Right lobe of liver (tissue), 6 donors: ENCODE measurements at places on chromosomes 16 and 17. TPM values are rescaled to one million over a fixed set of nuclear protein-coding genes. Genes with fewer than 3 reads are reported as not detected.
A peak's percentile ranks its signal among the peaks of the same experiment; 100 is the strongest.

GRCh38 chr16:10240854-10241613, 58.8 kb upstream of the GRIN2A start:
- H3K27ac ChIP-seq: no peak overlapping the region
- H3K36me3 ChIP-seq: no peaks in the 10 kb centered on the region
- no peaks in the 10 kb centered on the region for H3K27me3 ChIP-seq
- H3K4me3 ChIP-seq: no peak overlapping the region
- H3K4me1 ChIP-seq: no peaks in the 10 kb centered on the region

The FNDC8 gene
- not detected for total RNA-seq

The PIPOX gene
- 309 TPM for total RNA-seq

DNA sequence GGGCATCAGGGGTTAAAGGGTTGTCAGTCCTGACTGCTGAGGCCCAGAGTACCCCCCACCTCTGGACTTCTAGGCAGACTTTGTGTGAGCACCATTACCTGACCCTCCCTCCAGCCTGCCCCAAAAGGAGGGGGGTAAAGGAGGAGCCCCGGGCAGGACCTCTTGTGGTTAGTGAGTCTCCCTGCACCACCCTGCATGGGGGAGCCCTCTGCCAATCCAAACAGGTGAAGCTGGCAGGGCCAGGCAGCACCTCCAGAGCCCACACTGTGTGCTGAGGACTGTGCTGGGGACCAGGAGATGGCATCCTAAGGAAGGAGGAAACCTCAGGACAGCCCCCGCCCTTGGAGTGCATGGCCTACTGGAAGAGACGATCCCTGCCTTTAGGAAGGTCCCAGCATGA, 2.6 kb upstream of the KRT14 start:
- no peaks in the 10 kb centered on the region for H3K4me1 ChIP-seq
- no peak overlapping the region for H3K4me3 ChIP-seq
- no peaks in the 10 kb centered on the region for H3K27me3 ChIP-seq
- no peaks in the 10 kb centered on the region for H3K36me3 ChIP-seq
- no peak for DNase-seq

GRCh38 chr17:82684228-82684841, 14.2 kb downstream of the RAB40B start:
- no peaks in the 10 kb centered on the region for H3K36me3 ChIP-seq
- peak; percentile 84 for DNase-seq
- H3K4me1 ChIP-seq: peaks cover 23% of the 10 kb centered on the region
- H3K27me3 ChIP-seq: no peaks in the 10 kb centered on the region

The RAP1GAP2 gene
- total RNA-seq: 1.9 TPM

DNA sequence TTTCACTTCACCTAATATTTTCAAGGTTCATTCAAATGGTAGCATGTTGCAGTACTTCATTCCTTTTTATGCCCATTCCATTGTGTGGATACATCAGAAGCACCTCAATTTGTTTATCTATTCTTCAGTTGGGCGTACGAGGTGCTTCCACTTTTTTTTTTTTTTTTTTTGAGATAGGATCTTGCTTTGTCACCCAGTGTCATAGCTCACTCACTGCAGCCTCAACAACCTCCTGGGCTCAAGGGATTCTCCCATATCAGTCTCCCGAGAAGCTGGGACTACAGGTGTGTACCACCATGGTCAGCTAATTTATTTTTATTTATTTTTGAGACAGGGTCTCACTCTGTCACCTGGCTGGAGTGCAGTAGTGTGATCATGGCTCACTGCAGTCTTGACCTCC, 22.5 kb upstream of the SPNS3 start:
- H3K27ac ChIP-seq: no peak overlapping the region
- no peak for DNase-seq
- no peak overlapping the region for H3K4me3 ChIP-seq
- H3K4me1 ChIP-seq: no peaks in the 10 kb centered on the region
- H3K36me3 ChIP-seq: no peaks in the 10 kb centered on the region

GRCh38 chr17:773467-774312, 8.4 kb downstream of the GLOD4 start:
- H3K36me3 ChIP-seq: peaks cover 48% of the 10 kb centered on the region
- H3K4me1 ChIP-seq: no peaks in the 10 kb centered on the region
- H3K4me3 ChIP-seq: no peak overlapping the region
- no peak for DNase-seq
- no peaks in the 10 kb centered on the region for H3K27me3 ChIP-seq

GRCh38 chr17:43988301-43988700, 16.1 kb upstream of the NAGS start:
- DNase-seq: no peak
- no peak overlapping the region for H3K27ac ChIP-seq

- H3K27ac ChIP-seq: no peak overlapping the region
- H3K27me3 ChIP-seq: no peaks in the 10 kb centered on the region
- DNase-seq: no peak
- H3K4me1 ChIP-seq: no peaks in the 10 kb centered on the region
- H3K4me3 ChIP-seq: no peak overlapping the region
These were observed 14.5 kb downstream of the CD300LB start for GRCh38 chr17:74516561-74517328.

The CENPX gene
- 76.2 TPM for total RNA-seq

The NHLRC4 gene
- 0.31 TPM for total RNA-seq

- no peaks in the 10 kb centered on the region for H3K27me3 ChIP-seq
- DNase-seq: no peak
- H3K27ac ChIP-seq: no peak overlapping the region
These were observed 340.9 kb downstream of the SOX9 start for GRCh38 chr17:72461757-72462156.

GRCh38 chr16:16868727-16869126, 489.8 kb downstream of the NPIPA7 start:
- no peak overlapping the region for H3K4me3 ChIP-seq
- H3K4me1 ChIP-seq: no peaks in the 10 kb centered on the region
- H3K36me3 ChIP-seq: no peaks in the 10 kb centered on the region
- no peak for DNase-seq
- no peaks in the 10 kb centered on the region for H3K27me3 ChIP-seq

The CAMTA2 gene
- total RNA-seq: 17.7 TPM

DNA sequence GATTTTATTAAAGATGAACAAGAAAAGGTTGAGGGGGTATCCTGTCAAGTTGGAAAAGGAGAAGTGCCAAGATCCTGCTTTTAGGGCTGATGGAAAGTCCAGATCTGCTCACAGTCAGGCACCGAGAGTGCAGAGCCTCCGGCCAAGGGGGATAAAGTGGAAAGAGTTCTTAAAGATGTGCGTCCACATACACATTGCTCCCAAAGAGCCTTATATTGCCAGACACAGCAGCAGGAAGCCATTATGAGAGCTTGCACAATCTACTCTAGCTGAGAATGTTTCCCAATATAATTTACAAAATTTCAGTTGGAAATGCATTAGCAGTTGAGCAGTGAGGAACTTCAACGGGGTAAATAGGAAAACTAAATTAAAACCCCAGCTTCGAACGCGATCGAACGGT, 95.6 kb downstream of the SALL1 start:
- no peaks in the 10 kb centered on the region for H3K36me3 ChIP-seq
- peak overlapping the region; percentile 87 for H3K27ac ChIP-seq
- no peak for DNase-seq
- H3K27me3 ChIP-seq: no peaks in the 10 kb centered on the region
- H3K4me1 ChIP-seq: no peaks in the 10 kb centered on the region
- peak overlapping the region; percentile 12 for H3K4me3 ChIP-seq

- DNase-seq: no peak
- H3K27ac ChIP-seq: no peak overlapping the region
- no peak overlapping the region for H3K4me3 ChIP-seq
These were observed 39.6 kb upstream of the PSMD7 start for GRCh38 chr16:74257061-74257460.

The MSLN gene
- 0.25 TPM for total RNA-seq

The CLEC3A gene
- total RNA-seq: not detected

DNA sequence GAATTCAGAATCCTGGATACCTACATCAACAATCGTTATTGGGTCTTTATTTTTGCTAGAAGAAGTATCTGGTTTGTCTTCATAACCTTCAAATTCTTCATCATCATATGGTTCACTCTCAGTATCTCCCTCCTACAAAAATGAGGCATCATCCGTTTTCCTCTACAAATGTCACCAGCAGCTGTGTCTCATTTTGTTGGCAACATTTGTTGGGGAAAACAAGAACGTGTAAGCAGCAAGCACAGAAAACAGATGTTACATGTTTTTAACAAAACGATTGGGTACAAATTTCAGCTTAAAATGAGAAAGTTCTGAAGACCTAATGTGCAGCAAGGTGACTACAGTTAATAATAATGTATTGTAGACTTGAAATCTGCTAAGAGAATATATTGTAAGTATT, 8.7 kb downstream of the CCDC47 start:
- DNase-seq: no peak
- no peaks in the 10 kb centered on the region for H3K27me3 ChIP-seq
- H3K36me3 ChIP-seq: peaks cover 47% of the 10 kb centered on the region
- no peak overlapping the region for H3K27ac ChIP-seq
- H3K4me3 ChIP-seq: no peak overlapping the region
- no peaks in the 10 kb centered on the region for H3K4me1 ChIP-seq

GRCh38 chr17:4691686-4692085, 12.3 kb downstream of the PELP1 start:
- H3K4me3 ChIP-seq: no peak overlapping the region
- no peaks in the 10 kb centered on the region for H3K27me3 ChIP-seq
- H3K4me1 ChIP-seq: no peaks in the 10 kb centered on the region
- no peaks in the 10 kb centered on the region for H3K36me3 ChIP-seq
- DNase-seq: no peak

- no peaks in the 10 kb centered on the region for H3K36me3 ChIP-seq
- DNase-seq: peak; percentile 73
- H3K27me3 ChIP-seq: no peaks in the 10 kb centered on the region
These were observed 1.9 kb upstream of the RSAD1 start for GRCh38 chr17:50476545-50477315.

DNA sequence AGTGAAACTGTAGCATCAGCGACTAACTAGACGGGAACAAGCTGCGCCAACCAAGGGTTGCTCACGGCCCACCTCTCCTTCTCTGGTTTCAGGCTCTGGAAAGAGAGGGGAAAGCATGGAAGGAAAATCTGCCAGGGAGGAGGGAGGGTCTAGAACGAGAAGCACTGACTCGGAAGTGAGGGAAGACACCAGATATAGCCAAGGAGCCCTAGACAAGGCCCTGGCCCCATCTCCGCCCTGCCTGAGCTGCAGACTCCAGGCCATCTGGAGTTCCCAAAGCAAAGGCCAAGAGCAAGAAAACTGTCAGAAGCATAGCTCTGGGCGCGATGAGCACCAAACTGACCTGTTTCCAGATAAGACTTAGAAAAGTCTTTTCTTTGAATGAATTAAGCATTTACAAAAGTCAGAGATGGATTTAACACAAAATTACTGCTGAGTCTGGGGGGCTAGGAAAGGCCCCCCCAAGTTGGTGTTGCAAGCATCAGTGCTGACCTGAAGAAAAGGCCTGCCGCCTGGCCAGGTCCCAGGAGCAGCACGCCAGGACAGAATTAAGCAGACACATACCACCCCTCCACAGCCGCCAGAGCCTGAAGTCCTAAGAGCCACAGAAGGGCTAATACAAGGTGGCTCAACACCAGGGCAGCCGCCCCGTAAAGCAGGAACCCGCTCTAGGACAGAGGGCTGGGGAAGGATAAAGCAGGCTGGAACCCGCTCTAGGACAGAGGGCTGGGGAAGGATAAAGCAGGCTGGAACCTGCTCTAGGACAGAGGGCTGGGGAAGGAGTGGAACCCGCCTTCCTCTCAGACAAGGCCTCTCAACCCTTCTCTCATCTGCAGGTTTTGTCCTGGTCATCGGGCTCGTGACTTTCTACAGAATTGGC, 20.7 kb downstream of the TMEM204 start:
- no peaks in the 10 kb centered on the region for H3K36me3 ChIP-seq
- H3K4me3 ChIP-seq: no peak overlapping the region
- no peak for DNase-seq
- no peak overlapping the region for H3K27ac ChIP-seq
- H3K27me3 ChIP-seq: no peaks in the 10 kb centered on the region

- no peaks in the 10 kb centered on the region for H3K36me3 ChIP-seq
- DNase-seq: no peak
- H3K4me1 ChIP-seq: no peaks in the 10 kb centered on the region
- H3K27ac ChIP-seq: no peak overlapping the region
- H3K4me3 ChIP-seq: no peak overlapping the region
- H3K27me3 ChIP-seq: no peaks in the 10 kb centered on the region
These were observed 37.8 kb upstream of the CDC42EP4 start for GRCh38 chr17:73349647-73350046.
